ENCODE measurements at places on chromosomes 2 and 18.

GRCh38 chr2:216632952-216633615, at the start of gene IGFBP2:
IGFBP2 (plus strand) TSS chr2:216633420; CDS start chr2:216633524, 104 bp downstream.
- DNase-seq: no peak

DNA sequence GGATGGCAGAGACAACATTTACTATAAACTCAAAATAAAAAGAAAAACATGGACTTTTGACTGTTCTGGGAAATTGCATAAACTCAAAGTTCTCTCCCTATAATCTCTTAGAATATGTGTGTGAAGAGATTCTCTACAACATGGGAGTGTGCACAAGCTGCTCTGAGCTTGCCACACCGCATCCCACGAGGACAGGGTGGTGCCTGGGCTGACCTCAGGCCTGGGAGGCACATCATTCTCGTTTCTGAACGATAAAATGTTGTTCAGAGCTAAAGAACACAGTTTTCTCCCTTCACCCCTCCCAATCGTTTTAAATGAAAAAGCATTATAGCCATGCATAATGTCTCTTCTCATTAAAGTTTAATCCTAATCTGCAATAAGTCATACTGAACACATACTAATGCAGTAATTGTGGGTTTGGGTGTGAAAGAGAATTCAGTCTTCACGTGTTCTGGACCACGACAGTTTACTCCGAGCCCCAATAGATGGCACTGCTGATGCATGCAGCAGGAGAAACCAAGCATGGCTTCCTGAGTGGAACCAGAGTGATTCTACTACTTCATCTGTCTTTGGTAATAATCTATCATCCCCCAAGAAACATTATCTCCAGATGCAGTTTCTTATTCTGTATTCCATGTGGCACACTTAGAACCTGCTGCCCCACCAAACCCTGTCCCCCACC, 46.9 kb upstream of the LAMA1 start:
- no peak for DNase-seq

- DNase-seq: no peak
These were observed 188.2 kb upstream of the XIRP2 start for GRCh38 chr2:166700079-166700478.

DNA sequence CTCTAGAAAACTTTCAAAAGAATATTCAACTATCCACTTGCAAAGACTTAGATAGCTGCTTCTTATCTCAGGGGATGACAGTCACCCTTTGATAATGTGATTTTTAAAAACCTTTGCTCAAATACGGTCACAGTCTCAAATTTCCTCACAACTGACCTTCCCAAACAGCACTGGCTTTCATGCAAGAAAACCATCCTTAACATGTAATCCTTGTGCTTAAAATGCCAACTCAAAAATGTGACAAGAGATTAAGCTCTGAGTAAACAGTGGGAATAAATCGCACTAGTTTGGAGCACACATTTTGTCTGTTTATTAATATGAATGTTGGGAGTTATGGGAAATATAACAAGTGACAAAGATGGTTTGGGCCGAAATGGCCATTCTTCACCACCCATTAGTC, 87.5 kb upstream of the CCBE1 start:
- no peak for DNase-seq

- DNase-seq: no peak
These were observed 68.6 kb downstream of the ZC3H6 start for GRCh38 chr2:112343827-112344585.

DNA sequence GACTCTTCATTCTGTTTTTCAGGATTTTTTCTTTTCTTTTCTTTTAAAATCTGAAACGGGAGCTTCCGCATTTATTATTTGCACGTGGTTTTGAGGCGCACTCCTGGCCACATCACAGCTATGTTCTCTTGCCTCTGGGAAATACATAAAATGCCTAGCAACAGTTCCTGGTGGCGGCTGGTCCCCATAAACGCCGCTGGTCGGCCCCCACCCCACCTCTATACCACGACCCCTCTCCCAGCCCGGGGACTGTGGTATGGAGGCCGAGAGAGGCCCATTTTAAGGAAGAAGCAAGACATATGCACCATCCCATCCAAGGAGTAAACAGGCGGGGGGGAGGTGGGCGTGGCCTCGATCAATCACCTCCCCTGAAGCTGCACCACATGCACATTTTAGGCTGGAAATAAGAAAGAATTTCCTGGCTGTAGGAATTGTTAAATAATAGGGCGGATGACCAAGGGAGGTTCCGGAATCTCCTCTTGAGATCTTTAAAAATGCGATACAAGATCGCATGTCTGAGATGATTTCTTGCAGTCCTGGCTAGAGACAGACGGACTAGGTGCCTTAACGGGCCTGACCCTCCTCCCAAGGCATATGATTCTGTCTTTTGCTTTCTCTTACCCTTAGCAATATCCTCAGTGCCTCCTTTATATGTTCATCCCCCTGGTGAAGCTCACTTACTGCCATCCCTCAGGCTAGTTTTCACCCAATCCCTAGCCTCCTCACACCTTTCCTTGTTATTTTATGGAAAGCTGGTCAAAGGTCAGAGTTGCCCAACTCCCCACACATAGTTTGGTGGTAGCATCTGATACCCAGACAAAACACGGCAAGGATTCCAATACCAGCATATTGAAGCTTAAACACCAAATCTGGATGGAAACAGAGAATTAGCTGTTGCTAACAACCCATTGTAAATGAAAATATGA, 82.4 kb downstream of the BCL2 start:
- DNase-seq: no peak

DNA sequence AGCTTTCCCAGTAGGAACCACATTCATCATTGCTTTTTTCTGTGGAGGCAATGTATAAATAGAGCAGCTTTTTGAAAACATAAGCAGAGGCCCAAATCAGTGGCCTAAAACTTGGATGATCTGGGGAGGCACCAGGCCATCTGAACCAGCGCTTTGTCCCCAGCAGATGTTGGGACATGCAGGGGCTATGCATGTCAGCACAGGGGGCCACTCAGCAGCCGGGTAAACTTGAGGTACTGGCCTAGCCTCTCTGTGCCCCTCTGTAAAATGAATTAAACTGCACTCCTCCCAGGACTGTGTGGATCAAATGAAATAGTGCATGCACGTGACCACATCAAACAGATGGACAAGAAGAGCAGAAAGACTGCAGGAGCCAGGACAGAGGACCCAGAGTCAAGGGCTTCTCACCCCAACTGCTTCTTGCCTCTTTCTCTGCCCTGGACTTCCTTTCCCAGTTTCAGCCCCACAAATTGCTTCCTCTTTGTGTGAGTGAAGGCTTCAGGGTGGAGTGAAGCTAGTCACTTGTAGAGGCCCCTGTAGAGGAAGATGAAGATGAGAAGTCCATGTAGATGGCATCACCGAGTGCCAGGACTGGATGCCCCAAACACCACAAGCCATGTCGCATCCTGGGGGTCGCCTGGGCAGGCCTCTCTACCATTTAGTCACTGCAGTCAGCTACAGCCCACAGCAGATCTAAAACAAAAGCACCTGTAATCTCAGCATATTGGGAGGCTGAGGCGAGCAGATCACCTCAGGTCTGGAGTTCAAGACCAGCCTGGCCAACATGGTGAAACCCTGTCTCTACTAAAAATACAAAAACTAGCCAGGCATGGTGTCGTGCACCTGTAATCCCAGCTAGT, 53.2 kb downstream of the IMPA2 start:
- DNase-seq: no peak

DNA sequence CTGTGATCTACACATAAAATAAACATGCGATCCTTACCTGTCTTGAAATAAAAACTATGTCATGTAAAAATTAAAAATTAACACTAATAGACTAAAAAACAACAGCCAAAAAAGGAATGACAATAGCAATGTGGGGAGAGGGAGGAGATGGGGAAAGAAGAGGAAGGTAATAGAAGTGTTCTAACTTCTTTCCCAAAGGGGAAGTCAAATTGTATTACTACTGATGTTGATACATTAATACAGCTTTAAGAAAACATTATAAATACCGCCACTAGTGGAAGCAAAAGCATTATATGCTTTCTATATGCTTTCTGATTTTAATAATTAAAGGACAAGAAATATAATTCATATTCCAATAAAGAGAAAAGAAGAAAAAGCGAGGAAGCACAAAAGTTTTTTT, 22.2 kb downstream of the ZNF516 start:
- DNase-seq: no peak

GRCh38 chr2:73285159-73285739, 971 bp upstream of the FBXO41 start:
- no peak for DNase-seq

DNA sequence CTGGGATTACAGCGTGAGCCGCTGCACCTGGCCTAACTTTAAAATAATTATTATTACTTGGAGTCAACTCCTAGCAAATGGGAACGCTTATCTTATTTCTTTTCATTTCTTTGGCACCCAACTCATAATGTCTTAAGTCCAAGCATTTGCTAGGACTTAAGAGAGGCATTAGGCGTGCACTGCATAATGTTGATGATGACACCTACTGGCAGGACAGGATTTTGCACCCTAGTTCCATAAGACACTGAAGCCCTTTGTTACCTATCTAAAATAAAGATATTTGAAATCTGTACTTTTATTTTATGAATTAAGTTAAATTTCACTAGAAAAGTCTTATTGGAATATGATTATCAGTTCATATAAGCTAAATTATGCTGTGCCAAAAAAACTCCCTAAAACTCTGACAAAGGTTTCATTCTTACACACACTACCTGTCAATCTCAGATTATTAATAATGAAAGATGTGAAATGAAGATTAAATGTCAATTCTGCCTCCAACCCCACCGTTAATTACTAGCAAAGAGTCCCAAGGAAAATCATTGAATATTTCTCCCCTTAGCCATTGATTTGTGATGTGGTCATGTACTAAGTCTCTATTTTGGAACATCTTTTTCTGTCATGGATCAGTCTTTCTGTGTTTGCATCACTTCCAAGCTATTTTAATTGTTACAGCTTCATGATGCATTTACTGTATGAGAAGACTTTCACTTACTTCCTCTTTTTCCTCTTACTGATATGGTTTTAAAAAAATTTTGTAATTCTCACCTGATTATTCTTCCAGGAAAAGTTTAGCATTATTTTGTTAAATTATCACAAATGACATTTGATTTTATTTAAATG, 12.7 kb upstream of the CDH2 start:
- no peak for DNase-seq

- DNase-seq: no peak
These were observed 82.0 kb upstream of the RANBP2 start for GRCh38 chr2:108637304-108637669.

DNA sequence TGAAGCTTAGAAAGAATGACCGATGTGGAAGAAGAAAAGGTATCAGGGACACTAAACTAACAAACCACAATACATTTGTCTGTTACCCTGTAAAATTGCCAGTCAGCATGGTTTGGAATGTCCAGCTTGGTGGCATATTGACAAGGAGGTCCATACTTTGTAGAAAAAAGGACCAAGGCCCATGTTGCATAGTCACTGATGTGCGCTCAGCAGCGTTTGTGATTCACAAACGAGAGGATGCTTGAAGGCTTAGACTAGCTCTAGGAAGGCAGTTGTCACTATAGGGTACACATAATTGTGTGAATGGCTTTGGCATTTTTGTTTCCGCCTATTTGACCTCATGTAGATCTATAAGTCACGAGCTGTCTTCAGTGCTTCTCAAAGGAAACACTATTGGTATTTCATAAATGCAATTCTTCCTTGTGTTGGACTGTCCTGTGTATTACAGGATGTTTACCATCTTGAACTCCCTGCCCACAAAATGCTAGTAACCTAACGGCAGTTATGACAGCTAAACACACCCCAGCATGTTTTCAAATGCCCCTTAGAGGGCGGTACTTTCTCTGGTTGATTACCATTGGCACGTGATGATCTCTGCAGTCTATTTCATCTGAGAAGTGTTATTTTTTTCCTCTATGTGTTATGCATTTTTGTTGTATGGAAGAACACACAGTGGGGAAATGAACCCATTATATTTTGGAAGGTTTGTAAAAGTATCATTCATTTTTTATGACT, 304.2 kb downstream of the CYRIA start:
- no peak for DNase-seq

DNA sequence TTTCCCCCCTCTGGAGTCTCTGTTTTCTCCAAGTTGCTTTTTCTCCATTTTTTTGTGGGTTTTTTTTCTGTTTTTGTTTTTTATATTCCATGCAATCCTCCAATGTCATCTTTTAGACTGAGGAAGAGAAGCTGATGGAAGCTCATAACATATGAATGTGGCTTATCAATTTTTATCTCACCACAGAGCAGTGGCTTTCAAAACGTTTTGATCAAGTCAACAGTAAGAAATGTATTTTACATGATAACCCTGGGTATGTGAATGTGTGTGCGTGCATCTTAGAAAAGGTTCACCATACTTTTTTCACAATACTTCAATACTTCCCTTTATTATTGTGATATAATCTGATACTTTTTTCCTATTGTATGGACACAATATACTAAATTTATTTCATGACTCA, 64.6 kb upstream of the CDCA7 start:
- no peak for DNase-seq

DNA sequence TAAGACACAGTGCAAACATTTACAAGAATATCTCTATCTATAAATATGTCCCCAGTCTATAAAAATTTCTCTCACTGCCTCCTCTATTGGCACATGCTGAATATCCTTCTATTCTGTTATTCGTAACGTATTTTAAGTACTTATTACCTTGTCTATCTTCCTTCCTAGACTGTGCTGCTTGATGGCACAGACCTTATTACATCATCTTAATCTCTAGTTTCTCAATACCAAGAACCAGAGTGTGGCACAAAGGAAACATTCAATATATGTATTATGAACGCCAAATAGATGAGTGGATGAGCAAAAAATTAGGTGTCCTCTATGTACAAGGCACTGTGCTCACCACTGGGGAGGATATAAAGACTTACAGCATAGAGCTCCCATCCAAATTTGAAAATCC, 282.8 kb downstream of the NBAS start:
- DNase-seq: no peak

DNA sequence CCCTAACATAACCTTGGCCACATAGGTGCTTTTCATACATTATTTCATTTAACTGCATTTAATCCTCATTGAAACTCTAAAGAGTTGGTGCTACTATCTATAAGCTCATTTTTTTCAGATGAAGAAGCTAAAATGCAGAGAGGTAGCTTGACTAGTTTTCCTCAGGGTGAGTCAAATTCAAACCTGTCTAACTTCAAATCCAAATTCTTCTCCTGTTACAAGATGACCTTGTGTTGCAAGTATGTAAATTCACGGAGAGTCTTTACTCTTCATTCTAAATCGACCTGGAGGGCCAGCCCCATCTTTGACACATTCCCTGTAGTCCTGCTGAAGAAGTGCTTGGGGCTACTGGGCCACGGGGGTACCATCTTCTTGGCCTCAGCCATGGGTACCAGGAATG, 8.2 kb upstream of the SETBP1 start:
- no peak for DNase-seq

GRCh38 chr2:197498937-197499593, 575 bp downstream of the HSPD1 start:
- no peak for DNase-seq

DNA sequence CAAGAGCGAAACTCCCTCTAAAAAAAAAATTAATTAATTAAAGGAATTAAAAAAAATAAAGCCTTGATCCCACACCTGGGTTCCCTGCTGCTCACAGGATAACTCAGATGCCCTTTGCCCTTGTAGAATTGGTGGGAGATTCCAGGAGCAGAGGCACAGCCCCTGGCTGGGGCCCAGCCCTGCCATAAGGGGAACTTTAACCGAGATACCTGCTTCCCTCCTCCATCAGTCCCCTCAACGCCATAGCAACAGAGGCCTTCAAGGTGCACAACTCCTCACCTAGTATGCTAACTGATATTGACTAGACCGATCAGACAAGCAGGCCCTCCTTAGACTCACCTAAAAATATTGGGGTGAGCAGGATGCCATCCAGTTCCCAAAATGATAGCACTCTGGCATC, 23.6 kb downstream of the TEX44 start:
- no peak for DNase-seq
